ENCODE measurements at places on chromosomes 5 and 9. TPM values are rescaled to one million over a fixed set of nuclear protein-coding genes. Genes with fewer than 3 reads are reported as not detected.

- DNase-seq: no peak
Measured at GRCh38 chr5:75951716-75952115, 131.5 kb upstream of the SV2C start.

DNA sequence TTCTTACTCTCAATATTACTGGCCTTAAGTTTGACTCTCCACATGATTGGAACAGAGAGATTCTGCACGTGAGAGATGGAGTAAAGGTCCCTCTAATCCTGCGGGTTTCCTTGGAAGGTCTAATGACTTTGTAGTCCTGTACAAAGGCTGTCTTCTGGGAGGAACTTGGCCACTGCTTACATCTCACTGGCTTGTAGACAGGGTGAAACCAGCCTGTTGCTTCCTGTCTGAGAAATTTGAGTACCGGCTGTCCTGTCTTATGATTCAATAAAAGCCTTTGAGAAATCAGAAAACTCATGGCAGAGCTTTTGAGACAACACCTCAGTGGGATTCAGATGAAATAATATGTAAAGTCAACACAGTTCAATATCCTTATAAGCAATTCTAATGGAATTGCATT lies 43.0 kb downstream of the IL31RA start:
- no peak for DNase-seq

- peak; percentile 77 for DNase-seq
Measured at GRCh38 chr5:33936004-33936380, 194 bp upstream of the RXFP3 start.

- no peak for DNase-seq
Measured at GRCh38 chr5:117425163-117425562, 850.5 kb upstream of the SEMA6A start.

Gene MEF2C
- total RNA-seq: 16.0 TPM

- no peak for DNase-seq
Measured at GRCh38 chr5:105259581-105260217, 1697.1 kb upstream of the NUDT12 start.

DNA sequence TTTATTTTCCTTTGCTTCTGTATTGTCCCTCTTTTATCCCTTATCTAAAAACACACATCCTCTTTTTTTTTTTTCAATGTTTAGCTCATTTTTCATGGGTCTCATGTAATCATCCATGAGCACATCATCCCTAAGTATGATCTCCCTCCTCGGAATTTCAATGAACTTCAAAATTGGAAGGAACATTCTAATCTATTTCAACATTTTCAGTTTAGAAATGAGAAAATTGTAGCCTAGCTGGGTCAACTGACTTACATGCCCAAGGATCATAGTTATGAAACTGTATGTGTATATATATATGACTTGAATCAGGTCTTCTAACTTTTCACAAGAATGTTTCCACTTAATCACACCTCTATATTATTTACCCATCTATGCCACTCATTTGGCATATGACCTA lies 77.7 kb downstream of the TUSC1 start:
- DNase-seq: no peak

Gene IL9
- not detected for total RNA-seq

Gene ZNF354C
- total RNA-seq: 6.8 TPM

GRCh38 chr5:97148288-97148687 lies 5.9 kb upstream of the LIX1 start:
- DNase-seq: no peak

- no peak for DNase-seq
Measured at GRCh38 chr5:41637869-41638268, 127.5 kb upstream of the PLCXD3 start.

Gene OTULINL
- 19.6 TPM for total RNA-seq

Gene OR1J4
- not detected for total RNA-seq

DNA sequence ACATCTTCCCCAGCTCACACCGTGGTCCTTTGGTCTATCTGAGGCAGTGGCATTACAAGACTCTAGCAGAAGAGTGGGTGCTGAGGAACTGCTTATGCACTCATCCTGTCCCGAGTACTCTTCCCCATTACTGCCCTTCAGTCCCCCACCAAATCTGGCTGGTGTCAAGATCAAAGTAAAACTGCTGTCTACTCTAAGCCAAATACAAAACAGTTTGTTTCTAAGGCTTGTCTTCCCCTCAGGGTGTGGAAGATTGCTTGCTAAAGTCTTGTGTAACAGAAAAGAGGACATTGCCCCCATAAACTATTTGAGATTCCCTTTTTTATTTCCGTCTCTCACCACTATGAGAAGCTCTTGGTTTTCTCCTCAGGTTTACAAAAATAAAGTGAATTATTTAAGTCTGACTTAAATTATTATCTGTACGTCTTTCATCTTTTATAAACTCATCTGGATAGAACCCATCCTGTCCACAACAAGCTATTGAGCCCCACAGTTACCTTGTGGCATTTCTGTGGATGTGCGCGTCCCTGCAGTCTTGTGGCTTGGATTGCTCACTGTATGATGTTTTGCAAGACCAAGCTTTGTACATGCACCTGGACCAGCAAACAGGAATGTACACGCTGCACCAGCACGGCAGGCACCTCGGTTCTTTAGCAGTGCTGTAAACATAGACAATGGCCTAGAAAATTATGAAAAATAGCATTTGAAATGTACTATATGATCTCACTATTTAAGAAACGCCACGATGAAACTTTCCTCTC lies 61.0 kb downstream of the CYSTM1 start:
- DNase-seq: no peak

GRCh38 chr5:67896311-67896929 lies 319.1 kb upstream of the PIK3R1 start:
- no peak for DNase-seq

Gene PKD2L2
- total RNA-seq: not detected

GRCh38 chr9:108274971-108275370 lies 580.8 kb downstream of the ACTL7B start:
- DNase-seq: no peak

DNA sequence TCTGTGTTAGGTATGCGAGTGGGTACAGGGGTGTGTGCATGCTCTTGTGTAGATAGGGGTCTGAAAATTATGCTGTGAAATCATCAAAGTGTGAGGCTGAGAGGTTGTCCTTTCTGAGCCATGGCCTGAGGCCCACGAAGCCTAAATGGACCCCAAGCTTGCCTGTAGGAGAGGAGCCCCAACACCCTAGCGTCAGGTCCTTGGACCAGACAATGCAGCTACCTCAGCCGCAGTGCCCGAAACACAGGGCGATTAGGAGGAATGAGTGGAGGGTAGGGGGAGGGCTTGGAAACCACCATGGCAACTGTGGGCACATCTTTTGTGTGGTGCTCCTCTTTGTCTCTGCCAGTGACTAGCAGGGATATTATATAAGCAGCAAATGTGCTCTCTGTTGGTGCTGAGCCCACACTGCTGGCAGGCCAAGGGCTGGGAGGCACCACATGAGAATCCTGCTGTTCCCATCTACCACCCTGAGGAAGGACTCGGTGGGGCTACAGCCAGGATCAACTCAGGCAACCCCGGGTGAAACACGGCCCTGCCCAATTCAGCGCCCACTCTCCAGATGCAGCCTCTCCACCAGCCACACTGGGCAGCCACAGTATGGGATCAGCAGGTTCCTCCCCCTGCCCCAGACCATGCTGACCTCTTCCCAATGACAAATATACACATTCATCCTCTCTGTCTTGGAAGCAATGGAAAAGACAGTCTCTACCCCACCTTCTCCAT lies 84.6 kb upstream of the FSTL4 start:
- DNase-seq: no peak

DNA sequence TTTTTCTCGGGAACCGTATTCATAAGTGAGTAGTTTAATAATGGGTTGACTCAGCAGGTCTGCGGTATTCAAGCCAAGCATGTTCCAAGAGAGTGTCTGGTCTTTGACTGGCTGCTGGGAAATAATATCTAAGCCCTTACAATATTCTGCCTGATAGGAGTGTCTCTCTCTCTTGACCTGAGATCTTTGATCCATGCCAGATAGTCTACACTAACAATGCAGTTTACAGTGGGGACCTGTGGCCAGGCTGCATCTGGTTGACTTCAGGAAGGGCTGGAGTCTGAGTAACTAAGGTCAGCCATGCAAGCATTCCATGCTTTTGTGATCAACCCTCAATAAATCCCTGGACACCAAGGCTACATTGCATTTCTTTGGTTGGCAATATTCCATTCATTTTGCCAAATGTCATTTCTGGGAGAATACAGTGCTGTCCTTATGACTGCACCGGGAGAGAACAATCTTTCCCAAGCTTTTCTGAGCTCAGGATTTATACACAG lies 195.5 kb downstream of the SEMA5A start:
- peak; percentile 43 for DNase-seq

Gene LPAR1
- total RNA-seq: 54.4 TPM

Measured in fibroblast of villous mesenchyme (primary cell).